T-cell (primary cell): ENCODE measurements at places on chromosomes 16 and 17.

- no peak for DNase-seq
Measured at GRCh38 chr16:70647441-70648359, 1.3 kb downstream of the IL34 start.

GRCh38 chr16:52572656-52573055, 25.7 kb upstream of the TOX3 start:
- DNase-seq, result no peak

DNA sequence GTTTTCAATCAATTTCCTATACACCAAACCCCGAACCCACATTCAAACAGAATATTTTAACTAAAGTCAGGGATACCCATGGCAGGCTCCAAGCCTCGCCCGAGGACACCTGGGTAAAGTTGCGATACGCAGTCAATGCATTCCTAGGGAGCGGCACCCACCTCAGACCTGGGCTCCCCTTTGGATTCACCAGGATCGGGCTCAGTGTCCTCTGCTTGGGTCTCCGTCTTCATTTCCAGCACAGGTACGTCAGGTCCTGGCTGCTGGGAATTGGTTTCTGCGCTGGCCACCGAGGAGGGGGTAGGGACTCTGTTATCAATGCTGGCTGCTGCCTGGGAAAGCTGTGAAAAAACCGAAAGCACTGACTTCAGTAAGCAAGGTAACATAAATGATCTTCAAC, 51.7 kb upstream of the TRAP1 start:
- DNase-seq, result no peak

DNA sequence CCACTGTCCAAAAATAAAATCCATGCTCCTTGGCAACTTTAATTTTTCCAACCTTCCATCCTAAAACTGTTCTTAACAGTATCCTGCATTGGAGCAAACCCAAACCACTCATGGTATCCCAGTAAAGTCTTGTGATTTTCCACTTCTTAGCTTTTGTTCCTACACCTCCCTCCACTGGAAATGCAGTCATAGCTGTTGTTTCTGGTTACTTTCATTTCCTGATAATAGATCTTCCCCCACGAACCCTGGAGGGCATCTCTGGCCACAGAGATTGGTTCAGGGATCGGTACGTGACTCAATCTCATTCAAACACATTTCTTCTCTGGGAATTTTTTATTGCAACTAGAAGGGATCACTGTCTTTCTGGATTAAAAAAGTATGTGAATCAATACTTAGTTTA, 276.0 kb downstream of the GRIN2A start:
- DNase-seq, result no peak

GRCh38 chr17:50719924-50720794, 756 bp downstream of the LUC7L3 start:
- DNase-seq, result no peak

GRCh38 chr16:85659805-85660511, 28.8 kb downstream of the GINS2 start:
- DNase-seq, result peak; percentile 44

DNA sequence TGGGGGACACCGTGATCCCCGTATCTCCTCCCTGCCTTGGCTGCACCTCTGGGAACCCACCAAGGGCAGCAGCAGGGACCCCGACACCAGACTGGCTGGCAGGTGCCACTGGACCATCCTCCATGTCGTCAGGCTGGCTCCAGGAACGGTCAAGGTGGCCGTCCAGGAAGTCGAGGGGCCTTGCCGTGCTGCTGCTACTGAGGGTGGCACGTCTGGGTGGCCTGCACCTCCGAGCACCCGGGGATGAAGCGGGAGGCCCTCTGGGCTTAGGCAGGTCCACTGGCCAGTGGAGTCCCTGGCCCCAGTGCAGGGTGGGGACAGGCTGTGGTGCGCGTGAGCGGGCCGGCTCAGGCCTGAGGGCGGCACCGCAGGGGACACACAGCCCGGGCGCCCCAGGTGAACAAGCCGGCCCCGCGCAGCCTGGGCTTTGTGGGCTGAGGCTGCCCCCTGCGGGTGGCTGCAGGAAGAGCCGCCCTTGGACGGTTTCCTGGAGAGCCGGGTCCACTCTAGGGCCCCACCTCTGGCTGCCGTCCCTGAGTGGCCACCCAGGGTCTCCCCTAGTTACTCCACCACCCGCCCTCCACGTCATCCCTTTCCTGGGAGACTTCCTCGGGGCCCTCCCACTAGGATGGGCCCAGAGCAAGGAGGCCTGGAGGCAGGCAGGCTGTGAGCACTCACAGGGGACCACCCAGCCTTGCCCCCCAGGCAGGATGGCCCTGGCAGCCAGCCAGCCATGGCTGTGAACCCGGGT, 42.8 kb upstream of the ZC3H18 start:
- no peak for DNase-seq

DNA sequence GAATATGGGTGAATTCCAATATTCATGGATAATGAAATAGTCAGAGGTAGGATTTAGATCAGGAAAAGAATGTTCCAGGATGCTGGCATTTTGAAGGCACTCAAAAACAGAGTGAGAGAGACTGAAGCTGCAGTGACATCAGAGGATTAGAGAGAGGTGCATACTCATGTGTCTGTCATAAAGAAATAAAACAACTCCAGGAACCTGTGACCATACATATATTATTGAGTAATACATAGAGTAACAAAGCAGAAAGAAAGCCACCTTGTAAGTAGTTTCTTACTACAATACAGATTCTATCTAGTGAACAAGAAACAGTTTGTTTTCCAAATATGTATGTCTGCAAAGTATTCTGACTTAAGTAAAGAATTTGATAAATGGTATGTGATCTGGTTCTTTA, 62.3 kb upstream of the PHOSPHO1 start:
- DNase-seq, result no peak
